ENCODE measurements at places on chromosomes 4 and X.

DNA sequence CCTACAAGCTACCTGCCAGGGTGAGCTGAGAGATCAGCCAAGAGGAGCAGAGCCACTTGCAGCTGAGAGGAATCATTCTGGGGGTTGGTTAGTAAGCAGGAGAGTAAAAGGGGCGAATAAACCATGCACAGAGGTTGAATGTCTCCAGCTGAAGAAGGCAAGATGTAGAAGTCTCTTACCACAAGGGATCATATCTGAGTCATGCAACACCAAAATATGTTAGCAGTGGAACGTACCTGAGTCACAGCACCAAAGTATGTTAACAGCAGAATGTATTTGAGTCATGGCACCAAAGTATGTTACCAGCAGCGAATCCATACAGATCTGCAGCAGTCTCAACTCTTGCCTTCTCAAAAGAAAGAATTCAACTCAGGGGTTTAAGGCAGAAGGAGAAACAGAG is 29.9 kb downstream of the C4orf51 start:
- no peak for DNase-seq

GRCh38 chr4:73714647-73715046 is 25.7 kb upstream of the CXCL8 start:
- DNase-seq, result no peak

GRCh38 chr4:173517781-173518424 is 12.1 kb downstream of the HAND2 start:
- DNase-seq, result no peak

- DNase-seq, result no peak
These were observed 4.3 kb downstream of the BCLAF3 start for GRCh38 chrX:19986531-19986930.

- DNase-seq, result no peak
These were observed 148.3 kb upstream of the ANXA10 start for GRCh38 chr4:167943872-167944505.

- no peak for DNase-seq
These were observed 173.8 kb upstream of the MID1 start for GRCh38 chrX:10794203-10794630.

DNA sequence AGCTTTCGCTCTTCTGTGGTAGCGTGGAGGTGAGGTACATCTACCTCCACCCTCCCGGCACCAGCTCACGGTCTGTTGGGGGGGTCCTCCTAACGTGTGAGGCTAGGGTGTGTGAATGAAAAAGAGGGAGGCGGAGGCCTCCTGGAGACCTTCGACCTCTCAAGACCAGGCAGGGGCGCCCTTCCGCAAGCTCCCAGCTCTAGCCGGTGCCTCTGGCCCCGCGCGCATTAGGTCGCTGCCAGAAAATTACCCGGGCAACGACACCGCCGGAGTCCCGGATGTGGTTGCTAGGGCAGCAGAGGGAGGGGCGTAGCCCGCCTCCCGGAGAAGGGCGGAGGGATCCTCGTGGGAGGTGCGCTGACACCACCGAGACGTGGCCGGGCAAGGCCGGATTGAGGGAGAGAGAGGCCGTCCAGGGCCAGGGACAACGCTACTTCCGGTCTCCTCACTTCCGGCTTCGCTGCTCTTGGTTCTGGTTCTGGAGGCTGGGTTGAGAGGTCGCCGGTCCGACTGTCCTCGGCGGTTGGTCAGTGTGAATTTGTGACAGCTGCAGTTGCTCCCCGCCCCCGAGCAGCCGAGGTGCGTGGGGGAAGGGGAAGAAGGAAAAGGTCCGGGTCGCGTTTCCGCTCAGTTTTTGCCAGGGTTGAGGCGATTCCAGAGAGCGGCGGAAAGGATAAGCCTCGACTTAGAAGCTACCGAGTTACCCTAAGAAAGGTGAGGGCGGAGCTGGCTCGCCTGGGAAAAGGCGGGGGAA is at the start of the genes ARFIP1 and TIGD4:
TSS of gene ARFIP1 (plus strand) at position 442 of the 754 bp plus-strand sequence. CDS start 49,680 bp downstream, outside the sequence.
TSS of gene TIGD4 (minus strand) at position 218 of the 754 bp plus-strand sequence. CDS start 8,726 bp downstream, outside the sequence.
- peak; percentile 95 for DNase-seq

DNA sequence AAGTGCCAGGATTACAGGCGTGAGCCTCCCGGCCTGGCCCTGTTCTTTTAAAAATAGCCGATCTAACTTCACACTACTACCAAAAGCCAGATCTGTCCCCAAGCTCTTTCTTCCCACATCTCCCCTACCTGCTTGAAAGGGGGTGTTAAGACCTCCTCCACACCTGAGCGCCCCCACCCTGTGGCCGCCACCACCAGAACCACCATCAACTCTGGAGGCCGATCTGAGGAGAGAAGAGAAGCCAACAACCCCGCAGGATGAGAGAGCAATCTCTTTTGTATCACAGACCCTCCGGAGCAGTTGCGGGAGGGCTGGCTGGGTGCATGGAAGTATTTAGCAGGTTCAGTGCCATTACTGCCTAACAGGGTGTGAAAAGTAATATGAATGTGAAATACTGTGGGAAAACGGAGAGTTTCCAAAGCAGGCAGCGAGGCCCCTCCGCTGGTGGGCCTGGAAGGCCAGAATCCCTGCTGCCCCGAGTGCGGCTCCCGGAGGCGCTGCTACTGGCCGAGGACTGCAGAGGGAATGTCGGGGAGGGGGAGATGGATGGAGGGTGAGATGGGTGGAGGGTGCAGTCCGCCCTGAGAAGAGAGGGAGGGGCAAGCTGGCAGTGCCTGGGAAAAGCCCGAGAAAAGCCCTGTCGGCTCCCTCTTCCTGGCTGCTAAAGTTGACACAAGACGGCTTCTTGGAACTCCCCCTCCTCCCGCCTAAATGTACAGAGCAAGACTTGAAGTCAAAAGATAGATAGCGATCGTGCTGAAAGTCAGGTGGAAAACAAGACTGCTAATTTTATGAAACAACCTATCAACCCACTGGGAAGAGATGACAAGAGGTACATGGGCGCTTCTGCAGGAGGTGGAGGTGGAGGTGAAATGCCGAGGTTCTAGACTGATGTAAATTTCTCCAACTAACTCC is 22.3 kb downstream of the HAND2 start:
- no peak for DNase-seq

DNA sequence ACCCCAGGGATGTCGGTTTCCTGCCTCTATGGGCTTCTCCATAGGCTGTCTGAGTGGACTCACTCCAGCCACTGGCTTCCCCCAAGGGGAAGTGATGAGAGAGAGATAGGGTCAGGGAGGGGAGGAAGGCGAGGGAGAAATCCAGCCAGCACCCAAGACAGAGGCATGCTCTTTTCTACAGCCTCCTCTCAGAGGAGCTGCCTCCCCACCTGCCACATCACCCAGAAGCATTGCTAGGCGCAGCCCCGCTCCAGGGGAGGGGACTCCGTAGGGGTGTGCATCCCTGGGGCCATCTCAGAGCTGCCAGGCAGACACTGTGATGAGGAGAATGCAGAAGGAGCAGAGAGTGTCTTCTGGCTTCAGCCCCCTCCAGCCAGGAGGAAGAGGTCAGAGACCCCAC is 109.5 kb upstream of the NKX1-1 start:
- no peak for DNase-seq

GRCh38 chr4:7171191-7171900 is 21.0 kb upstream of the SORCS2 start:
- DNase-seq, result no peak

DNA sequence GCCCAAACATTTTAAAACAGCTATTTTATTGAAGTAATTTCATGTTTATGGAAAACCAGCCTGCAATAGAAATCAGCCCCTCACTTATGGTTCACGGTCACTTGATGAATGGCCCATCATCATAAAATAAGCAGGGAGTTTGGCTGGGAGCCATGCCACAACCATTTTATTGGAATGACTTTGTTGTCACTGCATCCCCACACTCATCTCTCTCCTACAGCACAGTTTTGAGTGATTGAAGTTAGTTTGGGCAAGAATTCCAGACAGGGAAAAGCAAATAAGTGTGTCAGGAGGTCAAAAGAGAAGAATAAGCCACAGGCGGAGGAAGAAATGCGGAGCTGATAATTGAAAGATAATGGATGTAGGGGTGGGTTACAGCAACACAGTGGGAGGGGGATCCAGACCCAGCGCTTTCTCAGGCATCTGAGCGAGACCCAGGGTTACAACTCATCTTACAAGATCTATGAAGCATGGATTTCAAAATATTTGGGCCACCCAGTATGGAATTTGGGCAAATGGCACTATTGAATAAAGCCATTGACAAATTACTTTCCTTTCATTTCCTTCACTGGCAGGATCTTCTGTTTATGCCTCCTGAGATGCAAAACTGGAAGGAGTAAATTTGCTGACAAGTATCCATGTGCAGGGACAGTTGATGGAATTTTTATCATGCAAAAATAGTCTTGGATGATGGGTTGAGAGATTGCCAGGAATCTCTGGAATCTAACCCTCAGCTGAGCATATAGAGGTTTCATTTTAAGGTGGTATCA is 100.8 kb downstream of the SHROOM3 start:
- no peak for DNase-seq

GRCh38 chr4:16582526-16582925 is 315.9 kb downstream of the LDB2 start:
- no peak for DNase-seq

- no peak for DNase-seq
These were observed 33.0 kb upstream of the PGRMC2 start for GRCh38 chr4:128320656-128321055.

DNA sequence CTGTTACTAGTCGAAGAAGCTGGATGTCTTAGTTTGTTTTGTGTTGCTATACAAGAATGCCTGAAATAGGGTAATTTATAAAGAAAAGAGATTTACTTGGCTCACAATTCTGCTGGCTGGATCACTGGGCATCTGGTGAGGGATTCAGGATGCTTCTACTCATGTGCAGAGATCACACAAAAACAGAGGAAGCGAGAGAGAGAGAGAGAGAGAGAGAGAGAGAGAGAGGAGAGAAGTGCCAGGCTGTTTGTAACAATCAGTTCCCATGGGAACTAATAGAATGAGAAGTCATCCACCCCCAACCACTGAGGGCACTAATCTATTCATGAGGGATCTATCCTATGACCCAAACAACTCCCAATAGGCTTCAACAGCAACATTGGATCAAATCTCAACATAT is 66.2 kb upstream of the FAM9A start:
- no peak for DNase-seq

- no peak for DNase-seq
These were observed 69.7 kb upstream of the PPP3CA start for GRCh38 chr4:101417046-101417445.

All from CD4-positive, alpha-beta T cell treated with Interleukin-1 beta for 1 hour (primary cell).